ENCODE measurements at places on chromosomes 5 and 9. TPM values are rescaled to one million over a fixed set of nuclear protein-coding genes. Genes with fewer than 3 reads are reported as not detected.

DNA sequence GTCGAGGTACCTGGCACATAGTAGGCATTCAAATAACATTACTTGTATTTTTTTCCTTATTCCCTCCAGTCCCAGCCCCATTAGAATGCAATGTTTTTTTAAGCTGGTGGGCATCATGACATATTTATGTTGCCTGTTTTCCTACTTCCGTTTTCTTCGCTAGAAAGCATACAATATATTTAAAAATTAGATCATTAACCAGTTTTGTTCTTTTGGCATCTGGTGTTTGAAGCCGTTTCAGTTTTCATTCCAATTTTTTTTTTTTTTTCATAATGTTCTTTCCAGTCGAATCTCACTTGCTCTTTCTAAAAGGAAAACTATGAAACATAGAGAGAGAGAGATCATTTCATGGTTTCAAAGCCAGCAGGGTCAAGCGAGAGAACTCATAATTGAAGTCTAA, 228.3 kb upstream of the C9orf72 start:
- DNase-seq = no peak

DNA sequence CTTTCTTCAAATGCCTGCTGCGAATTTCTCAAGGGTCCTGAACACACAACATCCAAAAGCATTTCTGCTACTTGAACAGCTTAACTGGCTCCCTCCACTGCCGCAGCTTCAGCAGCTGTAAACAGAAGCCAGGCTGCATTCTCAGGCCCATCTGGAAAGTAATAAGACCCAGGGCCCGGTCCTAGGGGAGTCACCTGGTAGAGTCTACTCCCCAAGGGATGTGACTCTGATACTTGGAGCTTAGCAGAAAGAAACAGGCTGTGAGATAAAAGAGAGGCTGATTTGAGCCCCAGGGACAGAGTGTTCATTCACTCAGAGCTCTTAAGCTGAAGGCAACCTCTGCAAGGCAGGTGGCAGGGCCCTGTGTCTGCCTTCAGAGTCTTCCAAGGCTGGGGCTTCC, 356.8 kb downstream of the SPOCK1 start:
- DNase-seq = no peak

TOMM5 gene
- total RNA-seq = 58.5 TPM

- no peak for DNase-seq
Observed at GRCh38 chr9:22158271-22158670, 149.2 kb upstream of the CDKN2B start.

TRPM6 gene
- under 0.01 TPM for total RNA-seq

DNA sequence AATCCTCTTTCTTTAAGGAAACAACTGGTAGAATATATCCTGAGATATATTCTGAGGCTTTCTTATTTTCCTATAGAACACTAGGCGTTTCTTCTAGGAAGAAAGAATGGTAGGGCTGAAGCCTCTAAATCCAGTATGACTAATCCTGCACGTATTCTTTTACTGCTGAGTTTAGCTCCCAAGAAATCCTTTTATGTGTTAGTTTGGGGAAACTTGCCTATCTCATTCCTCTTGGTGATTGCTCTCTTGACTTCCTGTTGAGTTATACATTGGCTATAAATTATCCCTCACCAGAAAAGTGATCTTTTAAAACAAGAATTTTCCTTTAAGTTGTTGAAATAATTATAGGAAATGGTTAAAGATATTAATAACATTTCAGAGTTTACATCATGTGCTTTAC, 422.9 kb downstream of the TMEM161B start:
- DNase-seq = no peak

ASPN gene
- total RNA-seq = 65.8 TPM

- DNase-seq = peak; percentile 15
Observed at GRCh38 chr9:69093471-69094103, 58.0 kb downstream of the FXN start.

DNA sequence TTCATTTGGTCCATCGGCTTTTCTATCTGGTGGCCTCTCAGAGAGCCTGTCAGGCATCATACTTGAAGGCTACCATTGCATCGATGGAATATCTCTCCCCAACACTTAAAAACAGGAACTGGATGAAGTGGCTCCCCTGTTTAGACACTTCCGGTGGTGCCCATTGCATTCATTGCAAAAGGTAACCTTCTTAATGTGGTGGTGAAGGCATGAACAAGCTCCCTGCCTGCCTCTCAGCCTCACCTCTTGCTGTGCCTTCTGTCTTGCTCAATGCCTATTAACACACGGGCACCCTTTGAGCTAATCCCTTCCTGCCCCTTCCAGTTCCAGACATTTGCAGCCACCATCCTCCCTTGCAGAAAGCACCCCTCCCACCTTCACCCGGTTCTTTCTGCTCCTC, 233.1 kb upstream of the MSX2 start:
- DNase-seq = no peak

DNA sequence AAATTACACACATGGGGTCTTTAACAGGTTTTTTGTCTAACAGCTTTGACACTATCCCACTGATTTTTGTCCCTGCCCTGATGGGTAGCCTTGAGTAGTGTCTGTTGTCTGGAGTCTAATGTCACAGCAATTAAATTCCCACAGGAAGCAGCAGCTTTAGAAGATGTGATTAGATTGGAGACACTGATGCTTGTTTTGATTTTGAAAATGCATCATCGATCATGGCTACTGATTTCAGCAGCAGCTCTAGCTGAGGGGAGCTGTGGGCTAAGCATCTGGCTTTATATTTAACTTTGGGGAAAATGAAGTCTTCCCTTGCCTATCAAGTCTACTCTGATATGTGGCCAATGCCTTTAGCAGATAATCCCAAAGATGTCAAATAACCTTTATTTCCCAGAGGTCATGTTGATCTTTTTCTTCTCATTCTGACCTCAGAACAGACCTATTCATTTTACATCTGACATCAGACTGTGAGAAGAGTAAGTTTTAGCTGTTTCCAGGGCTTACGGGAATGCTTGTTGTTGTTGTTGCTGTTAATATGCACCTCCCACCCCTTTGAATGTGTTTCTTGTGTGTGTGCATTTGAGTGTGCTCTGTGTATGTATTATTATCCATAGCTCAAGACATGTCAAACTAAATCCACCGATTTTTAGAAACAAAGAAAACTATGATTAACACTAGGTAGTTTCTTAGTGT, 704.9 kb upstream of the NUDT12 start:
- no peak for DNase-seq

GRCh38 chr5:68347536-68347935, 132.0 kb downstream of the PIK3R1 start:
- no peak for DNase-seq

- no peak for DNase-seq
Observed at GRCh38 chr9:29968831-29969230, 2395.6 kb upstream of the C9orf72 start.

DNA sequence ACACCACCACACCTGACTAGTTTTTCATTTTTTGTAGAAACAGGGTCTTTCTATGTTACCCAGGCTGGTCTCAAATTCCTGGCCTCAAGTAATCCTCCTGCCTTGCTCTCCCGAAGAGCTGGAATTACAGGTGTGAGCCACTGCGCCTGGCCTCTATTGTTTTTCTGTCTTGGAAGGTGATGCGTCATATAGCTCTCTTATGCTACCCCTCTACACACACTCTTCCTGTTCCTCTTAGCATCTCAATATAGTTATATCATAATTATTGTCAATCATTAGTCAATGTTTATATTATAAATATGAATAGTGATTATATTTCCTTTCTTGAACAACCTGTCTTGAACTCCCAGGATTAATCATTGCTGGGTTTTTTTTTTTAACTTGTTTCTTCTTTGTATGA, 7.3 kb downstream of the PKD2L2 start:
- no peak for DNase-seq

- peak; percentile 62 for DNase-seq
Observed at GRCh38 chr5:83503662-83504061, 32.1 kb downstream of the VCAN start.

DNA sequence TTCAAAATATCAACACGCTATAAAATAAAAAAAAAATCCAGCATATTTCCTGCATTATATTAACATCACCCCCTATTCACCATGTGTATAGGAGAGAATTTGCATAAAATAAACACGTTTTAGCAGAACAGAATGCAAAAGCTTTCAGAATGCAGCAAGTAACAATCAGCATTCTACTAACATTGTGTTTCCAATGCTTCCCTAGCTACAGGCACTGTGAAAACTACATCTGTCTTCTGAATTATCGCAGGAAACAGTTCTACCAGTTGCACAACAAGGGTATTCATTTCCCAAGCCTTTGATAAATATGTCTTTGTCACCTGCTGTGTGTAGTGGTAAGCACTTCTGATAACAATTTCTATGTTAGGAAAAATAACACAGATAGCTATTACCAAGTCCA, 1015.8 kb downstream of the CDH18 start:
- no peak for DNase-seq

DNA sequence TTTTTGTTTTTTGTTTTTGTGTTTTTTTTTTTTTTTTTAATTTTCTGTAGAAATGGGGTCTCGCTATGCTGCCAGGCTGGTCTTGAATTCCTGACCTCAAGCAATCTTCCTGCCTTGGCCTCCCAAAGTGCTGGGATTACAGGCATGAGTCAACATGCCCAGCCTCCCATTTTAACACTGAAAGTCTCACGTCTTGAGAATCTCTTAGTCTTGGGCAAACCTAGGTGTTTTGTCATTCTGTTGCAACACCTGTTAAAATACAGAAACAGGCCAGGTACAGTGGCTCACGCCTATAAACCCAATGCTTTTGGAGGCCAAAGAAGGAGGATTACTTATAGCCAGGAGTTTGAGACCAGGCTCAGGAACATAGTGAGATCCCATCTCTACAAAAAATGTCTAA, 599.0 kb downstream of the TLR4 start:
- DNase-seq = no peak
